ENCODE measurements at places on chromosomes 6 and 20.

- H3K4me1 ChIP-seq: no peaks in the 10 kb centered on the region
- H3K4me3 ChIP-seq: no peak overlapping the region
- no peak overlapping the region for H3K27ac ChIP-seq
Observed at GRCh38 chr20:47857187-47857568, 71.9 kb upstream of the SULF2 start.

DNA sequence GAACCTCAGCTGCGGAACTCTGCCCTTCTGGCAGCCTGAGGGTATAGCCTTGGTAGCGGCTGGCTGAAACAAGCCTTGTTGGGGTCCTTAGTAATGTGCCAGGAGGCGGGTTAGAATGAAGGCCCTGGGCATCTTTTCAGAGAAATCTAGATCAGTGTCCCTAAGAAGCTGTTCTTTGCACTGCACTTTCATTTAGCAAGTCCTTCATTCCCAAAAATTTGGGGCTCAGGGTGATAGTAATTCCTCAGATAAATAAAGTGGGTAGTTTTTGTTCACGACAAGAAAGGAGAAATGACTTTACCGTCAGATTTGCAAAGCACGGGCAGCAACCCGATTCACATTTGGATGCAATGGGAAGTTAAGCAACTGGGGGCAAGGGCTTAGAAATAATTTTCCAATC, 3.2 kb downstream of the INSM1 start:
- H3K4me1 ChIP-seq: no peaks in the 10 kb centered on the region
- no peaks in the 10 kb centered on the region for H3K27me3 ChIP-seq
- no peak overlapping the region for H3K4me3 ChIP-seq
- no peak overlapping the region for H3K27ac ChIP-seq
- no peak for DNase-seq

GRCh38 chr6:66103954-66104353, 396.9 kb upstream of the EYS start:
- no peaks in the 10 kb centered on the region for H3K4me1 ChIP-seq
- no peak for DNase-seq
- H3K27me3 ChIP-seq: no peaks in the 10 kb centered on the region
- H3K4me3 ChIP-seq: no peak overlapping the region

DNA sequence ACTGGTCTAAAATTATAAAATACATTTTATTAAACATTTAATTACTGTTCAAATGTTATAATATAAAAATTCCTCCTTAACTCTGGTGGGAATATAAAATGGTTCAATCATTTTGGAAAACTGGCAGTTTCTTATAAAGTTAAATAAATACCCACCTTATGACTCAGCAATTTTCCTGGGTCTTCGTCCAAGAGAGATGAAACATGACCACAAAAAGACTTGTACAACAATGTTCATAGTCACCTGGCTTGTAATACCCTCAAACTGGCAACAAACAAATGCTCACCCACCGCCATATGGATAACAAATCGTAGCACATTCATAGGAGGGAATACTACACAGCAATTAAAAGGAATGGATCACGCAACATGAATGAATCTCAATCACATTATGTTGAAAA, 66.0 kb upstream of the RIN2 start:
- DNase-seq: no peak
- H3K4me3 ChIP-seq: no peak overlapping the region
- H3K27me3 ChIP-seq: no peaks in the 10 kb centered on the region

- no peak overlapping the region for H3K4me3 ChIP-seq
- H3K36me3 ChIP-seq: no peaks in the 10 kb centered on the region
- DNase-seq: no peak
- H3K4me1 ChIP-seq: no peaks in the 10 kb centered on the region
- no peaks in the 10 kb centered on the region for H3K27me3 ChIP-seq
- no peak overlapping the region for H3K27ac ChIP-seq
Observed at GRCh38 chr20:49405696-49406095, 76.8 kb downstream of the KCNB1 start.

Data from right lobe of liver (tissue), 6 donors.